ENCODE measurements at places on chromosomes 7 and 10.

DNA sequence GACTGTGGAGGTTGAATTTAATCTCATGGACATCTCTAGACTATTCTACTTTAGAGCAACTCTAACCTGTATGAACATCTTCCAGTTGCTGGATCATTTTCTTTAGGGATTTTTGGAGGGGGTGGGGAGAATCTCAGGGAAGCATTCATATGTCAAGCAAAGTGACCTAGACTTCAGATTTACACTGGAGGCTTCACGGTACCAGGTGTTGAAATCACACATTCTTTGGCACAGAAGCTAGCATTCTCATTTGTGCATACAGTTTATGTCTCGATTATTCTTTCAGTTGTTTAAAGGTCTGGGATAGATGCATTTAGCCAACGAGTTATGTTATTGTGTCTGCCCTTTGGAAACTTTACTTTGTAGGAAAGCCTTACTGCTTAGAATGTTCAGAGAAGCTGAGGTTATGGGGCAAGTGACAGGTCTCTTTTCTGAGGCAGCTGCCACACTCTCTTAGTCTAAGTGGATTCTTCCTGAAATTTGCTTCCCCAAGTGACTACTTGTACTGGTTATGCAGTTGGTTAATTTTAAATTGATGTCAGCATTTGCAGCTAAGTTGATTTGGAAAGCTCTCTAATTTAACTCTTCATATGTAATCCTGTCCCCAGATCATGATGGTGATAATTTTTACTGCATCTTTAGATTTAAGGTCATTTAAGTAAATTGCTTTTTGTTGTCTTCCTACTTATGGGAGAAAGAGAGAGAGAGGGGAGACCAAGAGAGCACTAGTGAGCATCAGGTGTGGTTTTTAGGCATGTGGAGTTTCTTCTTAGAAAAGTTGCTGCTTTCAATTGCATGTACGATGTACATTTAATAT, 153.8 kb downstream of the PRKG1 start:
- DNase-seq = no peak

DNA sequence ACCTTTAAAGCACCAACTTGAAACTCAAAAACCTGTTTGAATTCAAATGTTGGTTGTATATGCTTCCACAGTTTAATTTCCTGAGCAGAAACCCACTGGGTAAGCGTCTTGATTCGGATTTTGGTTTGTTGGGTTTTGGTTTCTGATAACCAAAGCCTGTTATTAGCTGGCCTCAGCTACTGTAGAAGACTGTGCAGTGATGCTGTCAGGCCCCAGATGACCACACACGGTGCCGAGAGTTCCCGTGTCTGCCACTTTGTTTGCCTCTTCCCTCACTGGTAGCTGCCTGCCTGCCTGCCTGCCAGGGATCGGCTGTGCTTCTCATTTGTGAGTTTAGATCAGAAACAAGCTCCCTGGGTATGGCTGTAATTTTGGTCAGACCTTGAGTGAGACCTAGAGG, 5.6 kb downstream of the MDH2 start:
- no peak for DNase-seq

GRCh38 chr7:92231-92674, 100.1 kb upstream of the FAM20C start:
- DNase-seq = no peak

GRCh38 chr7:82323806-82324205, 119.8 kb downstream of the CACNA2D1 start:
- DNase-seq = no peak

GRCh38 chr10:112313911-112314310, 30.7 kb downstream of the TECTB start:
- DNase-seq = no peak

DNA sequence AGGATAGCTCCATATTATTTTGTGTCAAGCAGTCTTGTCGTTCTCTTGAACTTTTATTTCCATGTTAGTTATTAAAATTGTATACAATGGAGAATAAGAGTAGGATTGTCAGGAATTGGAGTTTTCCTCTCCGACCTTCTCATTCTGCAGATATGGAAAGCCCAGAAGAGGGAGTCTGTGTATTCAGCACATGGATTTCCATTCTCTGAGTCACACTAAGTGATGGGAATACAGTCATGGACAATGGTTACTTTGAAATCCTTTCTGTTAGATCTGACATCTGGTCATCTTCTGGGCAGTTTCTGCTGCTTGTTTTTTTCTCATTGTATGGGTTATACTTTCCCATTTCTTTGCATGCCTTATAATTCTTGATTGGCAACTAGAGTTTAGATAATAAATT, 5.0 kb upstream of the TASOR2 start:
- DNase-seq = no peak

- no peak for DNase-seq
Observed at GRCh38 chr7:71854546-71855397, 557.4 kb downstream of the CALN1 start.

- DNase-seq = no peak
Observed at GRCh38 chr10:77696584-77696983, 59.0 kb upstream of the KCNMA1 start.

DNA sequence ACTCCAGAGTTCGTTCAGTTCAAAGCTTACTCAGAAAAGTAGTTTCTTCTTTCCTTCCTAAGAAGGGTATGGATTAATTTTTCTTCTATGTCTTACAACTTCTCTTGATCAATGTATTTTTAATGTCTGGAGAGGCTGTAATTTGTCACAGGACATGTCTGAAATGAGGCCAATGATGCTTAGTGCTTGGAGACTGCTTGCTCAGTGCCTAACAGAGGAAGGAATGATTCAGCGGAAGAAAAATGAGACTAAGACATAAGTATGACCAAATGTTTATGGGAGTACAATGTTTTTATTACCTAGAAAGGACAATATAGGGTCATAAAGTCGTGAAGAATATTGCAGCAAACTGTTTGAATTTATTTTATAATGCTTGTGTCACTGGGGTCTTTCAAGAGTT, 43.3 kb downstream of the GPR37 start:
- no peak for DNase-seq
